ENCODE measurements at places on chromosomes 11 and 22.
A peak's percentile ranks its signal among the peaks of the same experiment; 100 is the strongest.

DNA sequence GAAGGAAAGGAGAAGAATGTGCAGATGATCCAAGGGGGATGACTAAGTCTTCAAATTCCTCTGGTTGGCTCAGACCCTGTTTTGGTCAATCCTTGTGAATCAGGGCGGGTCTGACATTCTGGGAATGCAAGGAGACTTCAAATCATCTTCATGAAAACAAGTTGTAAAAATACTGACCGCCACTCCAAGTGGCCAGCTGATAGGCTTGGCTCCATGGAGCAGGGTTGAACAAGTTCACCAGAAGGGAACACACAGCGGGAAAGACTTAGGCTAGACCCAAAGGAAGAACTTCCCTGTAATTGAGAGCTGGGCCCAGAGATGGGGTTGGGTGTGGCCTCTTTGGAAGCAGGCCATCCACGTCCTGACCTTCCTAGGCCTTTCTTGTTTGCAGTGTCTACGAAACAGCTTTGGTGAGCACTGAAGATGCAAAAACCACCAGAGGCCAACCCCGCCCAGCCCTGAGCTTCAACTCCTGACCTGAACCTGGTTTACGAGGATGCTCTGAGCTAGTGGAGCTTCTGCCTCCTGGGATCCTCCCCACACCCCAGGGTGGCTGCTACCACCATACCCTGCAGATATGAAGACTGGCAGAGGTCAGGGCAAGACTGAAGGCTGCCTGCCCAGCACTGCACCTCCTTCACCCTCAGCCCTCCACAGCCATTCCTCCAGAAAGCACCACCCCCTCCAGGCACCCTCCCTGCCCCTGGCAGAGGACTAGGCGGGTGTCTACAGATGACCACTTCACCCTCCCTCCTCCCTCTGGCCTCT, 26.1 kb downstream of the GDPD5 start:
- DNase-seq: peak; percentile 72

- DNase-seq: peak; percentile 31
These were observed 17.1 kb downstream of the FAR1 start for GRCh38 chr11:13685461-13686108.

DNA sequence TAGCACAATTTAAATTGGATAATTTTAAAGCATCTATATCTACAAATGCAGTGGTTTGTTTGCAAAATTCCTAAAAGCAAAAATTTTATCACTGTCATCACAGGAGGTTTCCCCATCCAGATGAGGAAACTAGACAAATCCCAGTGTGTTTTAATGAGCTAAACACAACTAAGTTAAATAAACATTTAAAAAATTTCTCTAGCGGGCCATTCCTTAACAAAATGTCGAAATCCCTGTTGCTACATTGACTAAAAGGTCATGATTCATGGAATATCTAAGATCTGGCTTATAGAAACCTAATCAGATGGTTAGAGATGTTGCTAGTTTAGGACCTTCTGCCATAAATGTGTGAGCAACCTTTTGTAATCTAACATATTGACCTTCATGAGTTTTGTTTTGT, 107.3 kb upstream of the BDNF start:
- DNase-seq: no peak

- DNase-seq: no peak
These were observed 64.5 kb upstream of the CRTAM start for GRCh38 chr11:122773781-122774266.

- no peak for DNase-seq
These were observed 16.9 kb downstream of the C22orf31 start for GRCh38 chr22:29044657-29045176.

DNA sequence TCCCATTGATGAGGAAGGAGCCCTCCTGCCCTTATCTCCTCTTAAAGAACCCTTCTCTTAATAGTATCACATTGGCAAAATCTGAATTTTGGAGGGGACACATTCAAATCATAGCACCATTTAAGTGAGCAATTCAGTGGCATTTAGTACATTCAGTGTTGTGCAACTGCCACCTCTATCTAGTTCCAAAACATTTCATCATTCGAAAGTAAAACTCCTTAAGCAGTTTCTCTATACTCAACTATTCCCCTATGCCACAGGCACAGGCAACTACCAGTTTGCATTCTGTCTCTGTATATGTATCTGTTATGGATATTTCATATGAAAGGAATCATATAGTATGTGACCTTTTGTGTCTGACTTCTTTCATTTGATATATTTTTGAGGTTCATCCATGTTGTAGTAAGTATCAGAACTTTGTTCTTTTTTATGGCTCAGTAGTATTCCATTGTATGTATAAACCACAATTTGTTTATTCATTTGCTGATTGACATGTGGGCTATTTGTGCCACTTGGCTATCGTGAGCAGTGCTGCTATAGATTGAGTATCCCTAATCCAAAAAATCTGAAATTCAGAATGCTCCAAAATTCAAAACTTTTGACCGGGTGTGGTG, 22.9 kb downstream of the FAR1 start:
- DNase-seq: no peak

DNA sequence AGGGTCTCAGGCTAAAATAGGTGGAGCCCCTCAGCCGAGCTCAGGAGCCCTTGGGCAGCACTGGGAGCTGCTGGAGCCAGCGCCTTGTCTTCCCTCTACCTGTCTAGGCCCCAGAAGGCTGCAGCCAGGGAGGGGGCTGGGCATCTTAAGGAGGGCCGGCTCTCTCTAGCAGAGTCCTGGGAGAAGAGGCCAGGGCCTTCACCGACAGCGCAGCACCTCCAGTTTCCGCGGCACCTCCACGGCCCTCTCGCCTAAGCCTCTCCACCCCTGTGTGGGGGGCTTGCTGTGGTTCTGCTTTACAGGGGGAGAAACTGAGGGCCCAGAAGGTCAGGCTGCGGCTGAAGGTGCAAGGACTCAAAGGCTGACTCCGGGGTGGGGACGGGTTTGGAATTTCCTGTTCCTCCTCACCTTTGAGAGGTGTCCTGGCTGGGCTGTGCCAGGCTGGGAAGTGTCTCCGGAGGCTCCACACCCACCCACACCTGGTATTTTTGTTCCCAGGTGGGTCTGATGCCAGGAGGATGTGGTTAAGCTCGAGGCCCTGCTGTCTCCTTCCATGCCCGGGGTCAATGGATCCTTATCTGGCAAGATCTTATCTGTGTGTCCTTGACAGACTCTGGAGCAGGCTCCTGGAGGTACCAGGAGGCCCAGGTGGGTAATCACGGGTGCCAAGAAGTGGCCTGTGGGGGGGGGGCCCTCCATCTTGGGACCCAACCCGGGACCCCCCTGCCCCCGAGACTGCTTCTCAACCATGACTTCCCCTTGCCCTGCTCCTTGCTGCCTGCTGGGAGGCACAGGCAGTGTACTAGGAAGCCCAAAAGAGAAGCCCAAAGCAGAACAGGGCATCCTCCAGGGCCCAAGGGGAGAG, 95.3 kb upstream of the FGF3 start:
- DNase-seq: no peak

DNA sequence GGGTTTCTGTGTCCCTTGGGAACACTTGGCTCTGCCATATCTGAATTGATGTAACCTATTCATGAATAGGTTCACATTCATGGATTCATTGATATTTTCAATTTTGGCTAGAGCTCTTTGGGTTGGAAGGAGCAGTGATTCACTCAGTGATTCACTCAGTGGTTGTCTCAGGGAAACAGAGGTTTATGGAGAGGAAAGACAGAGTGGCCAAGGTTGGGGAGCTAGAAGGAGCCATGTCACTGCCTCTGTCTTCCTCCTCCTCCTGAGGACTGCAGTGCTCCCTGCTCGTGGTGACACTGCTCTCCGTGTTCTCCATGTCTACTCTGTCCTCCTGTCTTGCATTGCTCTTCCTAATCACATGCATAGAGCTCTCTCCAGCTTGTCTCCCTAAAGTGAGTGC, 17.4 kb downstream of the CEP164 start:
- DNase-seq: no peak

GRCh38 chr11:9347100-9347499, 32.7 kb upstream of the TMEM41B start:
- peak; percentile 70 for DNase-seq

DNA sequence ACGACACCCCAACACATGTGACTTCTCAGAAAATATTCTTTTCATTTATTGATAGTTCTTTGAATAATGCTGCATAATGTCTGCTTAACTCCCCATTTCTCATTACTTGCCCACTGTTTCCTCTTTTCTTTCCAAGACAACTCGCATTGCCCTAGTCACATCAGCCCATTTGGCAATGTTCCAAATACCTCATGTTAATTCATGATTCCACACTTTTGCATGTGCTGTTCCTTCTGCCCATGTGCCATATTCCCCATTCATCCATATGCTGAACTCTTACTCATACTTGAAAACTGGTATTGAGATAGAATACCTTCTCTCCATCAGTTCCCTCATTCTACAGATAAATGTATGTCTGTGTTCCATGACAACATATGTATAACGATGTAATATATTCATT, 993.7 kb downstream of the OPCML start:
- no peak for DNase-seq

DNA sequence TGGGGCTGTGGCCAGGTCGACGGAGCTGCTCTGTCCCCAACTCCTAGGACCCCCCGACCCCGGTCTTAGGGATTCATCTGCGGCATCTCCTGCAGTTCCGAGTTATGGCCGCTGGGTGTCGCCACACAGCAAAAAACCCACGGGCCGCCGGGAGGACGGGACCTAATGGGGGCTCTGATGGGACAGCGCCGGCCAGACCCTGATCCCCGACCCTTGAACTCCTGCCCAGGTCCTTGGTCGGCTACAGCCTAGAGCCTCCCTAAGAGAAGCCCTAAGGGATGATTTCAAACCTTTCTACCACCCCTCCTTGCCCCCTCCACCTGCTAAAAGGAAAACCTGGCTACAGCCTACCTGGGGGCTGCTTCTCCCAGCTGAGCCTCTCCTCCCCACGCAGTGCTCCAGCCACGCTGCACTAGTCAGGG, 30.8 kb upstream of the LRRC10B start:
- DNase-seq: peak; percentile 52

- peak; percentile 77 for DNase-seq
These were observed 55.7 kb downstream of the PTPRJ start for GRCh38 chr11:48036011-48036410.

GRCh38 chr11:90134478-90135003, at the start of gene NAALAD2:
NAALAD2 (plus strand) TSS chr11:90134663; CDS start chr11:90134759, 96 bp downstream.
- peak; percentile 72 for DNase-seq

GRCh38 chr11:83147895-83148294, 9.0 kb upstream of the PCF11 start:
- no peak for DNase-seq

- peak; percentile 51 for DNase-seq
These were observed 559.1 kb downstream of the FAM181B start for GRCh38 chr11:82174610-82175009.

- no peak for DNase-seq
These were observed 9.9 kb downstream of the SLC43A3 start for GRCh38 chr11:57417056-57417455.

DNA sequence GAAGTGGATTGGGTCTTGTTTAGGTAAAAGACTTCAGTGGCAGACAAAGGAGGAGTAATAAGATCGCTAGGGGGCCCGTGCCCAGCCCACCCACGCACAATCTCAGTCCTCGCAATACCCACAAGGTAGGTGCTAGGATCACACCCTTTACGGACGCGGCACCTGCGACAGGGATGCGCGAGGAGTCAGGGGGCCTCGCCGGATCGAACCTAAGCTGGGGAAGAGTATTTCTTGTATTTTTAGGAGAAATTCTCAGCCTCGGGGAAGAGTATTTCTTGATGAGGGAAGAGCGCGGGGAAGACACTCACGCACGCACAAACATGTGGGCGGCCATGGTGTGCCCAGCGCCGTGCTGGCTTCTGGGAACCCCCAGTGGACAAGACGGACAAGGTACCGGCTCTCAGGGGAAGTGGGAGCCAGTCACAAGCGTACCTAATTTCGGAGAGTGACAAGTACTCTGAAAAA, 745 bp upstream of the FAM118A start:
- no peak for DNase-seq

GRCh38 chr11:28767574-28767973, 659.4 kb downstream of the METTL15 start:
- no peak for DNase-seq

DNA sequence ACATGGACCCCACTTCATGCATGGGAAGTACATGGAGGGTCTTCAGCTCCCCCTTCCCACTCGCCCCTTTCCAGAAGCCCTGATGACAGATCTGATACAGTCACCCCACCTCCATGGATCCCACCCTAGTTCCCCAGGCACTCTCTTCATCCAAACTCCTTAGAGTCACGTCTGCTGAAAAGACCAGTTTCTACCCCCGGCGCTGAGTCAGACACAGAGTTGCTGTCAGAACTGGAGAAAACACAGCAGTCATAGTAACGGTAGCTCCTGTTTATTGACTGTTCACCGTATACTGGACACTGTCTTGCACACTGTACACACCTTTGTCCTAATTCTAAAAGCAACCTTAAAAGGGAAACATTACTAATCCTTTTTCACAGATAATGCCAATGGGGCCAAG, 29.1 kb downstream of the DRD2 start:
- no peak for DNase-seq

Measured in mesendoderm (in vitro differentiated cells).